ENCODE measurements at places on chromosomes 12 and 14.

DNA sequence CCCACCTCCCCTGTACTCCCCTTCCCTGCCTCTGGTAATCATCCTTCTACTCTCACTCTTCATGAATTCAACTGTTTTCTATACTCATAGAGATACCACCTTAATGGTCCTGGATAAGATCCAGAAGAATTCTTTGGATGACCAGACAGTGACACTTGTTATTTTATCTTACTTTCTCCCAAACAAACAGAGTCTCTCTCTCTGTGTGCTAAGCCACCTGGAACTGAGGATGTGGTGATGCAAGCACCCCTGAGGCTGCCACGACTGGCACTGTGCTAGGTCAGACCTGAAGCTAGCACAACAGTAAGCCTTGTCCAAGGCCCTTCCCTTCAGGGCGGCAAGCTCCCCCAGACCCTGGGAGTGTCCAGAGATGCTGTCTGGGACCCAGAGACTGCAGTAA, 250.2 kb downstream of the C12orf50 start:
- H3K27ac ChIP-seq = no peak overlapping the region
- H3K4me1 ChIP-seq = no peaks in the 10 kb centered on the region
- H3K36me3 ChIP-seq = no peaks in the 10 kb centered on the region
- no peaks in the 10 kb centered on the region for H3K27me3 ChIP-seq
- no peak overlapping the region for H3K4me3 ChIP-seq

DNA sequence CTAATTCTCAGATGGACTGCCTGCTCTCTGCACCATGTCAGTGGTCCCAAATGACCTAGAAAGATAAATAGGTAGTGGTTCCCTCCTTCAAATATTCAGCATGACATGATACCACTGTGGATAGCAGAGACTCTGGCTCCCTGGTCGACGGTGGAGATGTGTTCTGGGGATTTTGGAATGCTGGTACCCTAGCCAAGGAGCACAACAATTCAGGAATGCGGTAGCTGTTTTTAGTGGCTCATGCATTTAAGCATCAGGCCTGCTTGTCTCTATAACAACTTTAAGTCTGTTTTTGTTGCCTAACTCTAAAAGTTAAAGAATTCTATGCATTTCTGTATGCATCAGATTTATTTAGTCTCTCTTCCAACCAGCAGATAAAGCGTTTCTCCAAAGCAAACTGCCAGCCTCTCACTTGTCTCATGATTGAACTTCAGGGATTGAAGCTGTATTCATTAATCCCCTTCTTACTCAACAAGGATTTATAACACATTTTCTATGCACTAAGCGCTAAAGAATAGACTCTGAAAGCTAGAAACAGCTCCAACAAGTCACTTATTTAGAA, 164.9 kb upstream of the BMP4 start:
- no peak overlapping the region for H3K27ac ChIP-seq
- no peak for DNase-seq
- H3K4me3 ChIP-seq = no peak overlapping the region
- no peaks in the 10 kb centered on the region for H3K4me1 ChIP-seq
- no peaks in the 10 kb centered on the region for H3K27me3 ChIP-seq

GRCh38 chr12:131836193-131836592, 8.0 kb downstream of the MMP17 start:
- no peak for DNase-seq
- H3K4me1 ChIP-seq = no peaks in the 10 kb centered on the region
- peaks cover under 1% of the 10 kb centered on the region for H3K27me3 ChIP-seq
- H3K4me3 ChIP-seq = no peak overlapping the region
- H3K36me3 ChIP-seq = no peaks in the 10 kb centered on the region

DNA sequence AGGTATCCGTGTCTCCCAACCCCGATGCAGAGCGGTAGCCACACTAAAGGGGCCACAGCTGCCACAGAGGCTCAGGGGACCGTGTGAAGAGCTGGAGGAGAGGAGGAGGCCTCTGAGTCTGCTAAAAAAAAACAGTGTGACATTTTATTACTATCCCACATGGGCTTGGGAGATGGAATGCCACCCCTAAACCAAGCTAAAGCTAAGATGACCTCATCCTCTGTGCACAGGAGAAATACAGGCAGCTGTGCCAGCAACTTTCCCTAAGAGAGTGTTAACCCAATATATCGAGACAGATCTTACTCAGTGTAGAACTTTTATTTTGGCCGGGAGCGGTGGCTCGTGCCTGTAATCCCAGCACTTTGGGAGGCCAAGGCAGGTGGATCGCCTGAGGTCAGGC, 18.0 kb downstream of the BCL2L14 start:
- no peak overlapping the region for H3K4me3 ChIP-seq
- H3K36me3 ChIP-seq = no peaks in the 10 kb centered on the region
- DNase-seq = no peak
- no peak overlapping the region for H3K27ac ChIP-seq
- no peaks in the 10 kb centered on the region for H3K27me3 ChIP-seq

DNA sequence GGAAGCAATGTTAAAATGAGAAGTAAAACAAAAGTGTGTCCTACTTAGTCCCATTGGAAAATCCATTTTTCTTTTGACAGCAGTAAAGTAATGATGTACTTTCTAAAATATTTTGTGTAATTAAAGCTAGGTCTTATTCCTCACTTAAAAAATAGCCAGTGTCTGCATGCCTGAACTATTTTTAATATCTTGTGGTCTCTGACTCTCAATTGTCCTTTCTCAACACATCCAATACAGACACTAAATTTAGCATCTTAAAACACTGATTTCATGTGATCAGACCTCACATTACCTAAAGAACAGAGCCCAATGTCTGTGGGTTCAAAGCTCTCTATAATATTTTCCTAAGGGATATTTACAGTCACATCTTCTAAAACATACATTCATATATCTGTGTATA, 108.0 kb downstream of the DERA start:
- DNase-seq = no peak
- no peak overlapping the region for H3K4me3 ChIP-seq
- H3K27me3 ChIP-seq = no peaks in the 10 kb centered on the region
- H3K4me1 ChIP-seq = no peaks in the 10 kb centered on the region
- H3K27ac ChIP-seq = no peak overlapping the region

DNA sequence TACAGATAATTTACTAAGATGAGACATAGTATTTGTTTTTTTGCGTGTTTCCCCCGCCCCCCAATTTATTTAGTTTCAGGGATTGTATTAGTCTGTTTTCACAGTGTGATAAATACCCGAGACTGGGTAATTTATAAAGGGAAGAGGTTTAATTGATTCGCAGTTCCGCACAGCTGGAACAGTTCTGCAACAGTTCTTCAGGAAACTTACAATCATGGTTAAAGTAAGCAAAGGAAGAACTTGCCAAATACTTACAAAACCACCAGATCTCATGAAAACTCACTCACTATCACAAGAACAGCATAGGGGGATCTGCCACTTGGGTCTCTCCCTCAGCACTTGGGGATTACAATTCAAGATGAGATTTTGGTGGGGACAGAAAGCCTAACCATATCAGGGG, 48.9 kb downstream of the LRRIQ1 start:
- H3K27me3 ChIP-seq = no peaks in the 10 kb centered on the region
- H3K4me3 ChIP-seq = no peak overlapping the region
- DNase-seq = no peak

DNA sequence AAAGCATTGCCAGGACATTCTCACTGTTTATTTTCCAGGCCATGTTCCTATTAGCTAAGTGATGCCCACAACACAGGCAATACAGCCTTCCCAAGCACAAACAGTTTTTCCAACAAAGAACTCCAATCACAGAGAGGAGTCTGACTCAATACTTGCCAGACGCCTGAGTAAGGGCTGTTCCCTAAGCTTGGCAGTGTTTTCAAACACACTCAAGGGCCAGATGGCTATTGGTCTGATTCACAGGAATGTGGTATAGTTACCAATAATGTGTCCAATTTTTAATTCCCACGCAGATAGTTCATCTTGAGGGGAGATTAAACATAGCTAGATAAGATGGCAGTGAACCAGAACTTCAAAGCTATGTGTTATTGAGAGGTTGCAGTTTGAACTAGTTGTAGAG, 381.0 kb downstream of the SNAPC1 start:
- no peak for DNase-seq
- no peak overlapping the region for H3K4me3 ChIP-seq
- H3K36me3 ChIP-seq = no peaks in the 10 kb centered on the region

DNA sequence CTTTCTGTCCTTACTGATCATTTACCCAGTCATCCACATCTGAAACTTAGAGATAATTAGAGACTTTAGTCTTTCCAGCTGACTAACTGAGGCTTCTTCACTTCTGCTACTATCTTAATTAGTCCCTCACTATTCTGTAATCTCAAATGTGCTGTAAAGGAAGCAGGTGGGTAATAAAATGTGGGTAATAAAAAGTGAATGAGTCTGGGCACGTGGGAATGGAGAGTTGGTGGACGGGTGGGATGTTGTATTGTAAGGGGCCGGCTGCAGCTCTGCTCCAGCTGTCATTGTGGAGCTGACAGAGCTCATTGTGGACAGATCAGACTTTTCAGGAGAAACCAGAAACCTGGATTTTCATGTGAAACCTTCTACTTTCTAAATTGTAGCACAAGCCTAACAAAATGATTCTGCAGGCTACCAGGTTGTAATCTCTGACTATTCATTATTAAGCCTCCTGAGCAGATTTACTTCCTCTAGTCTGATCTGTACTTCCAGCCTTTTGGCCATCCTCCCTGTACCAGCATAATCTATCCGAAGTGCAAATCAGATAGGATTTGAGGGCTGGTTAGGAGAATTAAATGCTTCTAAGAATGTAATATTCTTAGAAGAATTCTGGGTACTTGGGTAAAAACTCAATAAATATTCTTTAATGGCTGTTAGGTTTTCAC, 42.0 kb upstream of the BMAL2 start:
- H3K27me3 ChIP-seq = no peaks in the 10 kb centered on the region
- no peaks in the 10 kb centered on the region for H3K36me3 ChIP-seq
- no peak for DNase-seq

- no peak overlapping the region for H3K27ac ChIP-seq
- H3K4me3 ChIP-seq = no peak overlapping the region
- no peaks in the 10 kb centered on the region for H3K4me1 ChIP-seq
- DNase-seq = no peak
- no peaks in the 10 kb centered on the region for H3K36me3 ChIP-seq
These were observed 280.9 kb upstream of the FLRT2 start for GRCh38 chr14:85248881-85249635.

DNA sequence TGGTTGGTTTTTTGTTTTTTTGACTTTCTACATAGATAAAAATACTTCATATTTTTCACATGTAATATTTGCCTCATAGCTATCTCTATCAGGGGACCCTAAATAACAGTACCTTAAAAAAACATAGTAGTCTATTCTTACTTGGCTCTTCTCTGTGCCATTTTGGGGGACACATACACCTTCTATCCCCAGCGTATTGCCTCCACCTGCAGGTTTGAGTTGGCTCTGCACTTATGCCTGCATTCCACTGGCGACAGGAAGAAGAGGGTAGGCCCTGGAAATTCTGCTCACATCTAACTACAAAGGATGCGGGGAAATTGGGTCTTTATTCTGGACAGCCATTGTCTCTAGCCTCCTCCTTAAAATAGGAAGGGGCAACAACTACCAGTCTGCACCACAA, 13.8 kb upstream of the IFI27L2 start:
- no peak for DNase-seq
- H3K36me3 ChIP-seq = no peaks in the 10 kb centered on the region
- no peak overlapping the region for H3K27ac ChIP-seq
- H3K4me3 ChIP-seq = no peak overlapping the region

DNA sequence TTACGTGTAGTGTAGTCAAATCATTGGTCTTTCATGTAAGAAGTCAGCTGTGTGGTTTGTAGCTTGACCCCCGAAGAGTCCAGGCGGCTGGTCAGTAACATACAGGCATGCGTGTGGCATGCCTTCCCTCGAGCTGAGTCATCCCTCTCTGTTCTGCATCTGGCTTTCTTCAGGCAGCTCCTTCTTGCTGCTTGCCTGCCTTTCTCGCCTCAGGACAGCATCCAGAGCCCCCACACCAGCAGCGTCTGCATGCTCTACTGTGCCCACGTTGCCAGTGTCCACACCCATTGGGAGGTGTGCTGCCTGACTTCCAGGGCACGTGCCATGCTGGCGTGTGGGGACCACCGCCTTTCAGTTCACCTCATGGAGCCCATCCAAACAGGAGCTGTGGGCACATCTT, 96.8 kb downstream of the EP400 start:
- H3K27me3 ChIP-seq = no peaks in the 10 kb centered on the region
- H3K4me3 ChIP-seq = no peak overlapping the region
- no peaks in the 10 kb centered on the region for H3K4me1 ChIP-seq

DNA sequence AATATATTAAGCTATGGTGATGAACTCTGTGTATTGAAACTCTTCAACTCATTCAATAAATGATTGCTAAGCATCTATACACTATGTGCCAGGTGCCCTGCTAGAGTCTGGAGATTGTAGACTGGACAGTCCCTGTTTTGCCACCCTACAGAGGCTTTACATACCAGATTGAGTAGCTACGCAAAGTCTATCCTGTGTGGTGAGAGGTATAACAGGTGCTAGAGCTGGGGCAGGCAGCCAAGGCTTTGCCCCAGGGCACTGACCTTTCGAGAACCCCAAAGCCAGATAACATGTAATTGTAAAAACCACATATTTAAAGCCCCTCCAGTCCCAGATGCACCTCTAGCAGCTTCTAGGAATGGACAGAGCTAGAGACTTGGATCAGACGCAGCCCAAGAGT, 52.8 kb downstream of the PPM1H start:
- H3K4me1 ChIP-seq = no peaks in the 10 kb centered on the region
- no peaks in the 10 kb centered on the region for H3K27me3 ChIP-seq
- no peak overlapping the region for H3K27ac ChIP-seq
- H3K4me3 ChIP-seq = no peak overlapping the region
- no peaks in the 10 kb centered on the region for H3K36me3 ChIP-seq

DNA sequence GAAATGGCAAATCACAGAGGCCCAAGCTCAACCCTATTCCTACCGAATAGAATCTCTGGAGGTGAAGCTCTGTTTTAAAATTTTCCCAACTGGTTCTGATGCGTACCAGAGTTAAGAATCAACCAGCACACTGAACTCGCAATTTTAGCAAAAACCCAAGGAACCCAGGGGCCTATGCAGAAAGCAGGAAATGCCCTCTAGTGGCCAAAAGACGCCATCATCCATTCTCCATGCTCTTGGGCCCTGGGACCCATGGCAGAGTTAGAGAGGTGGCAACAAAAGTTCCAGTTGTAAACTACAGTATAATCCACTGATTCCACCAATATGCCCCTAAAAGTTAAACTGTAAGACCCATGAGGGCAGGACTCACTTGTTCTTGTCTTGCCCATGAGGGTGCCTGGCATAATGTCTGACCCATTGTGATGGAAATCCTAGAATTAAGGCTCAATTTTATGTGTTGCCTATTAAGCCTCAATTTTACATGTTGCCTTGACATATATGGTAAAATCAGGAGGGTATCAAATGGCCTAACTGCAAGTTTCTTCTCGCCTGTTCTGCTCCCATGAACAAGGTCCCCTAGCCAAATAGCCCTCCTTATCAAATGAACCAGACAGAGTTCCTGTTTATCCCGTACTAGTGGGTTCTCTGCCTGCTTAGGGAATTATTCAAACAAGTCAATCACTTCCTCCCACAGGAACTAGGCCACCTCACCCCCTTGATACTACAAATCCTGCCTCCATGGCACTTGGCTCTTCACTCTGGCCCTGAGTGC, 137.5 kb upstream of the CPM start:
- no peaks in the 10 kb centered on the region for H3K36me3 ChIP-seq
- H3K27ac ChIP-seq = no peak overlapping the region
- peak; percentile 23 for DNase-seq
- H3K4me1 ChIP-seq = no peaks in the 10 kb centered on the region

- no peak within 1 kb of the TSS for H3K27ac ChIP-seq
- no peak for DNase-seq
- peaks cover 22% of the 10 kb centered on the region for H3K27me3 ChIP-seq
- no peaks in the 10 kb centered on the region for H3K4me1 ChIP-seq
These were observed at the start of gene NGB for GRCh38 chr14:77271113-77271710. Gene NGB, minus strand, starts transcription at chr14:77271206. Its CDS starts 269 bp downstream, at chr14:77270937.

- no peaks in the 10 kb centered on the region for H3K27me3 ChIP-seq
- no peaks in the 10 kb centered on the region for H3K36me3 ChIP-seq
- DNase-seq = peak; percentile 9
- H3K4me3 ChIP-seq = peak overlapping the region; percentile 21
These were observed 6.3 kb downstream of the CLEC2A start for GRCh38 chr12:9925705-9926393.

Data from CD4-positive, alpha-beta T cell (primary cell).